ENCODE measurements at places on chromosomes 5 and 9.

DNA sequence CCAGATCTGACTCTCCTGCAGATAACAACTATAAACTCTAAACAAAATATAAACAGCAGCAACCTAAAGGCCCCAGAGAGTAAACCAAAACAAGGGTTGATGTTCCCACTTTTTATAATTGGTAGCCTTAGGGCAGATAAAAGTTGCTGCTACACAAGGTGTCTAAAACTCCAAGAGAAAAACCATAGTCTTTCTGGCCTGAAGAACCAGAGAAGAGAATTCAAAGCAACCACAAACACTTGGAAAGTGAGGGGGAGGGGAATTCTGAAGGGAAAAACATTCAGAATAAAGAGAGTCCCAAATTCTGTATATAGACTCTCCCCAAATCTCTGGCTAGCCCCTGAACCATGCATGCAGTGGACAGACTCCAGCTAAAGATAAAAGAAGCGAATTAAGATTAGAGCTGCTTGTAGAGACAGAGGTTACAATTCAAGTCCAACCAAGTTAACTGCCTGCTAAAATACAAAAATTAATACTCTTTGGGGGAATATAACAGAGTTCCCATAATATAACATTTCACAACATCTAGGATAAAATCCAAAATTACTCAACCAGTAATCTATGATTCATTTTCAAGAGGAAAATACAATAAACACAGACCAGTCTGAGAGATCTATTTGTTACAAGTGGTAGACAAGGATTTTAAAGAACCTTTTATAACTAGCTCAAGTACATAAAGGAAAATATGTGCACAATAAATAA, 37.5 kb upstream of the RGMB start:
- DNase-seq, result no peak

- DNase-seq, result no peak
Measured at GRCh38 chr5:98836175-98836574, 62.7 kb downstream of the RGMB start.

DNA sequence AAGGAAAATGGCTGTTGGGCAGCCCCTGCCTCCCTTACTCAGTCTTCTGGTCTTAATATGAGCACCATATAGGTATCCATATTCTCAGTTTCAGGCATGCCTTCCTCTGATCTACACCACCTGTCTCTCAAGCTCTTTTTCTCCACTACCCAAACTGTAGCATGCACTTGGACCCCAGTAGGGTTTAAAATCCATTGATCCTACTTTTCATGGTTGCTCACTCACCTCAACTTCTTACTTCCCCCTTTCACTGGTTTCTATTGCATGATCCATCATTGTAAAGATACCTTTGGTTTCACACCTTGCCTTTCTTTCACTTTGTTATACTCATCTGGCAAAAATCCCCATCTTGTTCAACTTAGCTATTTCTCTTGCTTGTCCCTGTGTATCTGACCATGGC, 159.4 kb downstream of the KDM4C start:
- DNase-seq, result no peak

- DNase-seq, result peak; percentile 78
Measured at GRCh38 chr9:97237951-97238889, 69.2 kb upstream of the CCDC180 start.

DNA sequence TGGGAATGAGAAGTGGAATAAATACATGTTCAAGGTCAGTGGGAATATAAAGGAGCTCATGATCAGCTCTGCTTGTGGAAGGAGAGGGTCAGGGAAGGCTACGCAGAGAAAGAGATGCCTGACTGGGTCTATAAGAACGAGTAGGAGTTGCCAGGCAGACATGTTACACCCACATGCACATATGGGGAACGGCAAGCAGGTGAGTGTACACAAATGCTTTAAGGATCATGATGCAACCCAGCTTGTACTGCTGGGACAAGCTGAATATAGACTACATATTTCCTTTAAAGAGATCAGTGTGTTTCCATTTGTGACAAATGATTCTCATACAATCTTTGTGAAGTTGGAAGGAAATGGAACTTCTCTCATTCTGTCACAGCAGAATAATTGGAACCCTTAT, 141.7 kb downstream of the SPOCK1 start:
- DNase-seq, result no peak

DNA sequence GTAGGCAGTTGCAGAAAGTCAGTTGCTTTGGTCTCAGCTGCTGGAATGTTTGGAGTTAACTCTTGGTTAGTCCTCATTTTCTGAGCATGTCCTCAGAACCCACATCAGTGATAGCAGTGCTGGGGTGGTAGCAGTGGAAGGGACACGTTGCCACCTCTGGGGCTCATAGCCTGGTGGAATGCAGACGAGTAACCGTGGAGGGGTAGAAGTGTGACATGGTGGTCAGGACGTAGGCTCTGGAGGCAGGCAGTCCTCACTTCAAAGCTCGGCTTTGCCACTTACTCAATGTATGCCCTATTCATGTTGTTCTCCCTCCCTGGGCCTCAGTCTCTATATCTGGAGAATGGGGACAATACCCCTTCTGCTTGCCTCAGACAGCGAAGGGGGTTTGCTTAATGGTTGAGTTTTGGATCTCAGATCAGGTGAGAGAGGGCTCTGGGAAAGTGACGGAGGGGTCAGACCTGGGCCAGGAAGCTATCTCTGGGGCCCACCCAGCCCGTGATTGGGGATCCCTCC, 62.8 kb downstream of the RGS3 start:
- no peak for DNase-seq

DNA sequence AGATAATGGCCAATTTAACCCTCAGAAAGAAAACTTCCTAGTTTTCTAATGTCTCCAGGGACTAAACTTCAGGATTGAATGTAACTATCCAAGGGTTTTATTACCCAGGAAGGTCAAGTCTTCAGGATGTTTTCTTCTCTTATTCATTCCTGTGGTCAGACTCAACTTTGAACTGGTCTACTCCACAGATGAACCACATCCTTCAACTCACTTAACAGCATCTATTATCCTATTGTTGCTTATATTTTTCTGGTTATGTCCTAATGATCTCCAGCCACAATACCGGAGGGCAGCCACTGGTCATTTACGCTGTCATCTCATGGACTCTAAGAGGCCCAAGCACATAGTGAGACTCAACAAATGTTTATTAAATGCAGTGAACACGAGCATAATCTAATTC, 47.2 kb upstream of the LIFR start:
- DNase-seq, result no peak

- no peak for DNase-seq
Measured at GRCh38 chr5:138523406-138523805, 19.6 kb downstream of the ETF1 start.
